ENCODE measurements at places on chromosomes 3 and 15. TPM values are rescaled to one million over a fixed set of nuclear protein-coding genes. Genes with fewer than 3 reads are reported as not detected.

GRCh38 chr3:174219738-174220137 lies 639.4 kb upstream of the NAALADL2 start:
- DNase-seq = no peak

GRCh38 chr3:49813497-49814174 lies at the start of gene UBA7:
Gene UBA7 (minus strand): TSS chr3:49813953. CDS start chr3:49813787, 166 bp downstream.
- DNase-seq = peak; percentile 60

DNA sequence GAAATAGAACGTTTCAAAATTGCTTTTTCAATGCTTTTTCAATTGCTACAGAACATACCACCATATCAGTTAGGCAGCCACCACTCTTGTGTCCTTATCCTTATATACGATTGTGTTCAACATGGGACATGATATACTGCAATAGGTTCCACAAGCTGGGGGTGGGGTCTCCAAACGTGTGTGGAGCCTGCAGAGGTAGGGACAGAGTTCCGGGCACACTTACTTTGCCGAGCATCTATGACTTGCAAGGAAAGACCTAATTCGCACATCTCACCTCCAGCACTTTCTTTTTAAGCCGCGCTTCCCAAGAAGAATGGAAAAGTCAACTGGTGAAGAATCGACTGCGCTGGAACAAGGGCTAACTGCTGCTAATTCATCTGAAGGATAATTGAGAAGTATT lies 39.6 kb upstream of the SFMBT1 start:
- no peak for DNase-seq

Gene SCN11A
- total RNA-seq = under 0.01 TPM

Gene PAK6
- total RNA-seq = 6.1 TPM
